GM12878 (cell line): ENCODE measurements at places on chromosomes 12 and 14.

DNA sequence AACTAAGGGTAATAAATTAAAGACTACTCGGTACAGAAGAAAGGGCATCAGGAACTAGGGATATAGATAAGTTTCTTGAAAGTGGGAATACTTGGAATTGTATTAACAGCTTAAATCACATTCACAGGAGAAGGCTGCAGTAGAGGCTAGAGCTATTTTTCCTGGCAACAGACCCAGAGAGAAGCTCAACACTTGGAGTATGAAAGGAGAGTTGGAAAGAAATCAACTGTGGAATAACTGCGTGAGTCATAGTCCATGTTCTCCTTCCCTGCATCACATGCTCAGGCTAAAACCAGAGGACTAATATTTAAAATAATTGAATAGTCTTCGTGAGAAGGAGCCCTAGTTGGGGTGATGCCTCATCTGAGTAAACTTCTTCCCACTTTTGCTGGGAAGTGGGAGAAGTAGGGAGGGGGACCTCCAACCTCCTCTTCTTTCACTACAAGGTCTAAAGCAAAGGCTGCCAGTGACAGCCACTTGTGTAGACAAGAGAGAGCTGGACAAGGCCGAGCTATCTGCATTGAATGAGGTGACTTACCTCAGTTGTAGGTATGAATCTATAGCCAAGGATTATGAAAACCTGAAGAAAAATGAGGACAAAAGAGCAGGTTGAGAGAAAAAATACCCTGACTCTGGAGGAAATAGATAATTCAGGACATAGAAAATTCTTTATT, 32.7 kb downstream of the DYRK2 start:
- DNase-seq, result no peak

GRCh38 chr12:112381406-112381882, 787 bp downstream of the HECTD4 start:
- no peak for DNase-seq

DNA sequence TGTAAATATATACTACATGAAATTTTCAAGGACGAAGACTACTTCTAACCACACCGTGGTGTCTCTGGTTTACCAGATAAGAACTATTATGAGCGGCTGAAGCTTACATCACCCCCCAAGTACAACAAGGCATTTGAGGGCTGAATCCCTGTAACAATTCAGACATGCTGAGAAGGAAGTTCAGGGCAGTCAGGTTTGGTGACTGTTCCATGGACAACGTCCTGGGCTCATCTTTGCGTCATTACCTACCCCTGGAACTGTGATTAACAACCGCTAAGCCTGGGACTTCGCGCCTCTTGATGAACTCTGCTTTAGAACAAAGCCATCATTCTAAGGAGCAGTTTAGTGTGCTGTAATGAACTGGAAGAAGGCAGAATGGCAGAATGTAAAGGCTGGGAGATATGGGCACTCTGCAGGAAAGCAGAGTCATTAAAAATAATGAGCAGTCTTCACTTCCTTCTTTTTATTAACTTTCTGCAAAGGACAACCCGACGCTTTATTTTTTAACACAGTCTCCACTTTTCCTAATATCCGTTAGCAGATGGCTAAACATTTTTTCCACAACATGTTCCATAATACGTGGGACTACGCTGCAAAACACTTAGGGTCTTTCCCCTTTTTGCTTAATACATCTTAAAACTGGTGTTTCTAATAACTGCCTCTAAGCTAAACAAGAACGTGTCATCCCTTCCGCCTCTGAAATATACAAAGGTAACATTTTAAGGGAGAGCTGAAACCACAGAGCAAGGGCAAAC, 263.2 kb downstream of the ADAMTS20 start:
- no peak for DNase-seq

GRCh38 chr14:90569606-90570387, 173.0 kb downstream of the CALM1 start:
- no peak for DNase-seq

GRCh38 chr12:69102856-69103255, 136.5 kb upstream of the CPSF6 start:
- no peak for DNase-seq

- no peak for DNase-seq
Observed at GRCh38 chr12:102957339-102958050, at the start of gene ASCL1. ASCL1 (plus strand) TSS chr12:102957674; CDS start chr12:102958245, 571 bp downstream.

DNA sequence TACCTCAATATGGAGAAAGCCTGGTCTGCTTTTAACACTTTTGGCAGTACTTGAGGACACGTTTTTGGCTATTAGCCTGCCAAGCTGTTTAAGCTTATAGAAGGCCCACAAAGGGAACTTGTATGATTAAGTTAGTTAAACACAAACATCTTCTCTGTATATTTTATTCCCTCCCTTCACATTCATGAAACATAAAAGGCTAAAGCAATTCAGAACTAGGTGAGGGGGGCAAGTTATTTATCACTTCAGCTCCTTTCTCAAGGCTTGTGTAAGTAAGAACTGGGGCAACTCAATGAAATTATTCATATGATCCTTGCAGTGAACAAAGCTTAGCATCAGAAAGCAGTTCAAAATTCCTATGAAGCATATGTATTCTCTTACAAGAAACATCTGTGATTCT, 7.5 kb downstream of the PRICKLE1 start:
- DNase-seq, result no peak

GRCh38 chr12:2583091-2583497, 211.7 kb upstream of the FKBP4 start:
- no peak for DNase-seq

DNA sequence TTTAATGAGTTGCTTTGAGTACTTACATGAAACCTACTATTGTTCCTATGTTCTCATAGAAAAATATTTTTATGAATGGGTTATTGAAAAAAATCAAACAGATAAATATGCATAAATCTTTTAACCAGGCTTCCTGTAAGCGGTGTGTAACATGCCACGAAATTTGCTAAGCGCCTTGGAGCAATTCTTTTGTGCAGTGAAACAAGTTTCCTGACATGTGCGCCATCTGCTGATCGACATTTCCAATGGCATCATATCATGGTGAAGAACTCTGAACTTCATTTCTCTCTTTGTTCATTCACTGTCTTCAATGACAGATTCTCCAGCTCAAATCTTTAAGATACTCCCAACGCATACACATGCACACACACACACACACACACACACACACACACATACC, 145.6 kb upstream of the NAV3 start:
- DNase-seq, result peak; percentile 7

GRCh38 chr14:88209273-88209672, 113.8 kb downstream of the KCNK10 start:
- DNase-seq, result no peak

- no peak for DNase-seq
Observed at GRCh38 chr12:82090165-82090564, 268.0 kb downstream of the CCDC59 start.

GRCh38 chr12:23895792-23896218, 53.7 kb downstream of the SOX5 start:
- DNase-seq, result no peak

DNA sequence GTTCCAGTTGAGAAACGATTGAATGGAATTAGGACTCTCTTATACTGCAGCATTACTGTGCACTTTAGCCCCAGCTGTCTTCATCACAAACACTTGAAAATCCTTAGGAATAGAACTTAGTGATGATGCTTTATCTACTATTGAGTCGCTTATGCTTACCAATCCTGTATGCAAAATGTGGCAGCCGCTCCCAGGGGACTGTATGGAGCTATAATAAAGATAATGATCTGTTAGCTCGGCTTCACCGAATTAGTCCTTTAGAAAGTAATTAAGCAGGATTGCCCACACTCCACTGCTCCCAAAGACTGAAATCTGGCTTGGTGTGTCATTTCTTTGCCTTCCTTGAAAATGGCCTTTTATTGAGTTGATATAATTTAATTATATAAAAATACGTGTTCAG, 10.6 kb downstream of the EML1 start:
- no peak for DNase-seq

- no peak for DNase-seq
Observed at GRCh38 chr12:51362747-51363342, 16.4 kb upstream of the CELA1 start.

GRCh38 chr12:121175383-121176119, 34.4 kb upstream of the P2RX4 start:
- no peak for DNase-seq

GRCh38 chr12:591167-592023, 71.8 kb downstream of the NINJ2 start:
- no peak for DNase-seq

DNA sequence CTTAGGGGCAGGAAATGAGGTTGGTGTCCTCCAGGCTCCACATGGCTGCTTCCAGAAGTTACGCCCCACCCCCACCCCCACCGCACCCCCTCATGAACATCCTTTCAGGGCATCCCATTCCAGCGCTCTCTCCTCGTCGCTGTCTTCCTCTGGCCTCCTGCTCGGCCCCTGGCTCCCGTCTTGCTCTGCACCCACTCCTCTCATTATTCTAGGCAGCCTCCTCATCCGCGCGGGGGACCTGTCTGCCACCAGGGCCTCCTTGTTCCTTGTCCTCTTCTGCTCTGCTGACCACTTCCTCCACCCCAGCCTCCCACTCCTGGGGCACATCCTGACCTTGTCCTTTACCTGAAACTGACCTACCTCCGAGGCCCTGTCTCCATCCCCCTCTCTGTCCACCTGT, 29.8 kb upstream of the PLEKHG6 start:
- no peak for DNase-seq

DNA sequence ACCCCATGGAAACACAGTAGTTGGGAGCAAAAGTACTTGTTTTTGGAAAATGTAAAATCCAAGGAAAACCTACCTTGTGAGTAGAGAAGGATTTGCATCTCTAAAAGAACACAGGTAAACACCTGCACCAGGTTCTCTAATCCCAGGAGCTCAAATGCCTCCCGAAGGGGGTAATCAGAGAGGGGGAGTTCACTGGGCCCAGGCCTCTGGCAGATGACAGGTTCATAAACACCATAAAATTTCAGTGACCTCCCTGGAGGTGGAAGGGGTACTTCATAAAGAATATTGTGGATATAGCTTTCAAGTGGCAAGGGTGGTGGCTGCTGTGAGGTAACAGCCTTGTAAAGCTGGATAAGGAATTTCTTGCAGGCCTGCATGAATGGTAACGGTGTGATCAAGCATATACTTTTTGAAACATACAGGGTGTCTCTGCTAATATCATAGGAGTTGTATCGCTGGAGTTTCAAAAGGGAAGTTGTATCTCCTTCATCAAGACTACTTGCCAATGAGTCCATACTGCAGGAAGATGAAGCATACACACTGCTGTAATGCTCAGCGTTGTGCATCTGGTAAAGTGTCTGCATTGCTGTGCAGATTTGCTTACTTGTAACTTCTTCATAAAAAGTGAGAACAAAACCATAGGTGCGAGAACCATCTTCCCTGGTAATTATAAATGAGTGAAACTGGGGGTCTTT, 111.3 kb downstream of the DENND5B start:
- DNase-seq, result no peak

DNA sequence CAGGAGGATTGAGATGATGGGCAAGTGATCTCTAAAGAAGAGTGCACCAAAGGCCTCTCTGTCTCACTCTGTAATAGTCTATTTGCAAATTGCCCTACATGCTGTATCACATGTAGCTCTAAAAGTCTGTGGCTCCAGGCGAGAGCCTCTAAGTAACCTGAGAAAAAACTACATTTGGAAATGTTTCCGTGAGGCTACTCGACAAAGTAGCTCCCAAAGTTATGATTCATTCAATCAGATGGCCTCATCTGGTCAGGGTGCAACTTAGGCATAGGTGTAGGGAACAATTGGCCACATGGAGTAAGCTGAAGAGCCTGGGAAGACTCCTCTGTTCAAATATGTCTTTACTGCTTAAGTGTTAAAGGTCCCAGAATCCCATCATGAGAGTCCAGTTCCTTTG, 155.4 kb upstream of the PLEKHG7 start:
- DNase-seq, result no peak

DNA sequence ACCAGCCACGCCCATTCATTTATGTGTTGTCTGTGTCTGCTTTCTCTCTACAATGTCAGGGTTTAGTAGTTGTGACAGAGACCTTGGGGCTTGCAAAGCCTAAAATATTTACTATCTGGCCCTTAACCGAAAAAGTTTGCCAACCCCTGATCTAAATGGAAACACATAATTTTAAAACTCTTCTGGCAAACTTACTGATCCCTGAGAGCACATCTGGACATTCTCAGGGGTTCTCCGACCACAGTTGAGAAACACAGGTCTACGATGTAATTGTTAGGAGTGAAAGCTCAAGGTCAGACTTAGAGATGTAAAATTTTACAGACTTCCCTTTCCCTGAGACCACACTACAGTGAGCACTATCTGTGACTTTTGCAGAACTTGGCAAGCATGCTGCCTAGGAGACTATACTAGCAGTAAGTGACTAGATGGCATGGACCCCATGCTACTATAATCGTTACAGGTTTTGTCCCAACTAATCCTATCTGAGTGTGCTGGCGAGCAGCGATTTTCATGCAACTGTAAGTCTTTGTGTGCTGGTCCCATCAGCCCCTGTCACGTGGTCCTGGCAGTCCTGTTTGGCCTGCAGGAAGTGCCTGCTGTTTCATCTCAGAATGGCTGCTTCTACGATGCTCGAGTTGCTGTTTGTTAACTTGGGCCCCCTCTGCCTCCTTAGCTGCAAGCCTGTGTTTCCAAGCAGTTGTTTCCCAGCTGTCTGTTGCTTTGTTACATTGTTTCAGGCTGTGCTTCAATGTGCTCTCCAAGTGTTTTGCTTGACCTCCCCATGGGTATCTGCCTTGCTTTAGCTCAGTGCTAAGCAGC, 21.6 kb downstream of the TMTC2 start:
- no peak for DNase-seq

- no peak for DNase-seq
Observed at GRCh38 chr14:79586989-79587598, 624.2 kb downstream of the DIO2 start.

DNA sequence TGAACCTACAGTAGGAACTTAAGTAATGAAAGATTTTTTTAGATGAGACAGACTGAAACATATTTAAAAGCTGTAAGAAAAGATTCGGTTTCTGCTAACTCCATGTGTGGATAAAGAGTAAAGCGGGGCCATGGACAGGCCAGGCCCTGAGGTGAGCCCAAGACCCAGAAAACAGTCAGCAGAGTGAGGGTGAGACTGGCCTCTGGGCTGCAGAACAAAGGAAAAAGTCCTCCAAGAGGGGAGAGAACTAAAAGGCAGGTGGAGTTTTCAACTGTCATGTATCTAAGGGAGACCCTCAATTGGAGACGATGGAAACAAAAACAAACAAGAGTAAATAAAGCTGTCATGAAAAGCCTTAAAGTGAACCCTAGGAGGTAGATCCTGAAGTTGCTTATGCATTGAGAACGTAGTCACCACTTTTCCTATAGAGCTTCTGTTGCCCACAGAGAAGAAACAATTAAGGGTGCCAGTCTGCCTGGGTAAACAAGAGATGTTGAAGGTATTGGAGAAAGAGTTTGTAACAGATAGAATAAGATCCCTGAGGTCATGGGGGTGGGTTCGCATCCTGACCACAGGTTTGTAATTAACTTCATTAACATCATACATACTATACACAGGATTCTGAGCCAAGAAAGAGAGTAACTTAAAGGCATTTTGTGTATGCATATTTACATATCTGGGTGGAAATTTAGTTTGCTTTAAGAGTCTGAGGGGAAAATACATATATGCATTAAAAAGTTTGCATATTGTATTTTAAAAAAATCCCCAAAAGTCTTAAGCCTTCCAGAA, 268.7 kb upstream of the PDE3A start:
- DNase-seq, result no peak
